ENCODE measurements at places on chromosomes 4 and X.

GRCh38 chr4:124641715-124642381 lies 70.7 kb downstream of the ANKRD50 start:
- DNase-seq: peak; percentile 83

DNA sequence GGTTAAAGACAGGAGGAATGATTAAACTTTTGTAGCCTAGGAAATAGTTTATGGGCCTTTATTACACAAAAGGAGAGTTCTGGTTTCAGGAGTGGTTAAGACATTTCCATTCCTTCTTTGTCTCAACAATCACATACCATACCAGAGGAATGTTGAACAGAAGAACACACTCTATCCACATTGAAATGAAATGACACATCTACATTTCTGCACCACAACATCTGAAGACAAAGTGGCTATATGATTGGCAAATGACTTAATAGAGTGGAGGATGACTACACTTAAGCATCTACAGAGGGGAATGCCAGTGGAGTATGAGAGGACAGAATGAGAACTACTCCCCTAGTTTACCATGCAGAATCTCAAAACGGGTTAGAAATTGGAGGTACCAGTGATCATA lies 8.0 kb downstream of the CYP2U1 start:
- no peak for DNase-seq

DNA sequence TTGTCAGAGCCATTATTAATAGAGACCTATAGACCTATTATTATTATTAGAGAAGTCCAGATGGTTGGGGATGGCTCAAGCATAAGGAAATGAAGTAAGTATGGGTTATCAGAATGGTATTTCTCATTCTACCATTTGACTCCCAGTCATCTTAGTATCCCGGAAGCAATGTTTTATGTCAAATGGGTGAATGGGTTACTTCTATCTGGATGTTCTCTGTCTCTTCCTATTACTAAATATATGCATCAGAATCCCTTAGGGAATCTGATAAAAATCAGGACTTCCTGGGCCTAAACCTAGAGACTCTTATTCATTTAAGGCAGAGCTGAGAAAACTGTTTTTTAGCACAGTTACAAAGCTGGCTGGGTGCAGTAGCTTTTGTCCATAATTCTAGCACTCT lies 149.9 kb downstream of the SLC10A7 start:
- no peak for DNase-seq

- DNase-seq: no peak
Measured at GRCh38 chr4:149247164-149247563, 568.5 kb downstream of the IQCM start.

Measured in fibroblast of the aortic adventitia (primary cell).